Stimulated activated CD4-positive, alpha-beta T cell treated with anti-CD3 and anti-CD28 coated beads, Interleukin-12 subunit alpha, Interleukin-12 subunit beta, amount 100 ng/mL, for 48 hours (primary cell): ENCODE measurements at places on chromosomes 12 and 14.

DNA sequence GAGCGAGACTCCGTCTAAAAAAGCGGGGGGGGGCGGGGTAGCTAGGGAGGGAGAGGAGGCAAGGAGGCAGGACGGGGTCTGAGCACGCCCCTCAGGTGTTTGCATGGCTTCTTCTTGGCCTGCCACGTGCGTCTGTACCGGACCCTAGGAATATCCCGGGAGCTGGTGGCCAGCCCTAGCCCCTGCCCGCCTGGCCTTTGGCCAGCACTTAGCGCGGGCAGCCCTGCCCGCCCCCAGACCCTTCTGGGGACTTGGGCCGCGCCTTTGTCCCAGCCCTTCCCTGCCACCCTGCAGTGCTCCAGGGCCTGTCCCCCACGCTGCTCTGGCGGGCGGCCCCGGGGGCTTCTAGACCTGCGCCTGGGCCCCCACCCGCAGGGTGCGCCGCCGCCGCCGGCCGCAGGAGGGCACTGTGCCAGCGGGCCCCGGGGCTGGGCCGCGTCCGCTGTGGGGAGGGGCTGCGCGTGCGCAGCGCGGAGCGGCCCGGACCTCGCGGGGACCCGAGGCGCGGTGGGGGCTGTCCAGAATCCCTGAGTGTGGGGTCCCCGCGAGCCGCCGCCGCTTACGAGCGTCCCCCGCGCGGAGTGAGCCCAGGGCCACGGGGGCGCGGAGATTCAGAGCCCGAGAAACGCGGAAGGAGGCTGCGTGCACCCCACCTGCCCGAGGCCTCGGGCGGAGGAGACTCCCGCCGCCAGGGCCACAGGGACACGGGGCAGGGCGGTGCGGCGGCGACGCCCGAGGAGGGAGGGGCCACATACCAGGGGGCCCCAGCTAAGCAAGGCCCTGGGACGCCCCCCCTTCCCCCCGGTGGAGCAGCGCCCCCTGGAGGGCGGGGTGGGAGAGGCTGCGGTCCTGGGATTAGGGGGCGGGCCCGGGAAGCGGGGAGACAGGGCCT lies 21.0 kb downstream of the SLC25A29 start:
- DNase-seq, result peak; percentile 54

GRCh38 chr12:124720681-124721500 lies 142.8 kb downstream of the SCARB1 start:
- DNase-seq, result no peak

GRCh38 chr14:92033906-92034687 lies 5.8 kb downstream of the TRIP11 start:
- DNase-seq, result no peak

DNA sequence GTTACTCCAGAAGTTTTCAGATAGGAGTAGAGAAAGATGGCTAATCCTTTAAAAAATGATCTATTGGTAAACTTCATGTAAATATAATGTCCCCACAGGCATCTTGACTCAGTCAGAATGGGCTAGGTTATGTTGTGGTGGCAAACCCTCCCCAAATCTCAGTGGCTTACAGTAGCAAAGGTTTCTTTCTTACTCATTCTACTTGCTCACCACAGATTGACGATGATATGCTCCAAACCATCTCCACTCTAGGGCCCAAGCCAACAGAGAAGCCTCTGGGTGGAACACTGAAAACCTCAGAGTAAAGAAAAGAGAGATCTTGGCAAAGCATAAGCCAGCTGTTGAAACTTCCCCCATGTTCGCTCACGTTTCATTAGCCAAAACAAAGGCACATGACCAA lies 146.4 kb downstream of the EMP1 start:
- DNase-seq, result peak; percentile 33

- DNase-seq, result no peak
Measured at GRCh38 chr12:104942075-104942474, 16.0 kb downstream of the SLC41A2 start.

GRCh38 chr14:90626550-90626949 lies 189.7 kb downstream of the TTC7B start:
- DNase-seq, result no peak
